H4 (cell line): ENCODE measurements at places on chromosomes 4 and X. TPM values are rescaled to one million over a fixed set of nuclear protein-coding genes. Genes with fewer than 3 reads are reported as not detected.
A peak's percentile ranks its signal among the peaks of the same experiment; 100 is the strongest.

GRCh38 chr4:171035909-171036308 is 777.3 kb upstream of the GALNTL6 start:
- no peak for DNase-seq

DNA sequence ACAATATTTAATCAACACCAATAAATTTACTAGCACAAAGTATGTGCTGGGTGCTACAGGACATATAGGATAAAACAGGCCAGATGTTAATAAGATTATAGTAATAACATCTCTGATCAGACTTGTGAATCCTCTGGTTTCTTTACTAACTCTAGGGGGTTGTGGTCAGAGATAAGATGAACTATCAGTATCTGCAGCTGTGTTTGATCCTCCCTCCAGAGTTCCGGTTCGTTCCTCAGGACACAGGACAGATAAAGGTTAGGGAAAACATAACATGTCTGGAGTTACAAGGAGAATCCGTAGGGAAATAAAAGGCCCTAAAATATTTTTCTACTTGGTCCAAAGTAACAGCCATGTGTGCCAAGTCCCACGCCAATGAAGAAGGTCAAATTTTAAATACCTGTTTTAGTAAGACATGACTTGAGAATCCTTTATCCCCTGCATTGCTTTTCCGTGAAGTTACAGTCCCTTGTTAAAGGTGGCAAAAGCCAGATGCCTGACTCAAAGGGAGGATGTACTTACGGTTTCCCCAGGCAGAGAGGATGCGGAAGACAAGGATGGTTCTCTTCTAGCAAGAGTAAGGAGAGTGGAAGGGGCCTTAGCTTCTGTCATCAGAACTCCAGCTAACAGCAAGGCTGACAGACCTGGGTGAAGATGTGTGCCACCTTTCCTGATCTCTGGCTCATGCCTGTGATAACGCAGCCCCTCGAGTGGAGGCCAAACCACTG is 44.4 kb downstream of the KIAA0232 start:
- DNase-seq = no peak

COX7B2 gene
- total RNA-seq = not detected in 2 replicates

DNA sequence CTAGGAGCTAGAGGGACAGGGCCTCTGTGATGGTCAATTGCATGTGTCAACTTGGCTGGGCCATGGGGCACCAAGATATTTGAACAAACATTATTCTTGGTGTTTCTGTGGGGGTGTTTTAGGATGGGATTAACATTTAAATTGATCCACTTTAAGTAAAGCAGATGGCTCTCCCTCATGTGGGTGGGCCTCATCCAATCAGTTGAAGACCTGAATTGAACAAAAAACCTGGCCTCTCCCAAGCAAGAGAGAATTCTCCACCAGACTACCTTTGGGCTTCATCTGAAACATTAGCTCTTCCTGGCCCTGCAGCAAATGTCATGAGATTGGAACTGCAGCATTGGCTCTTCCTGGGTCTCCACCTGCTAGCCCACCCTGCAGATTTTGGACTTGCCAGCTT is 207.1 kb upstream of the ATP6AP2 start:
- DNase-seq = no peak

- DNase-seq = peak; percentile 19
Measured at GRCh38 chrX:70454441-70455365, 10.1 kb downstream of the DLG3 start.

GRCh38 chr4:76811604-76812412 is 86.1 kb downstream of the SOWAHB start:
- DNase-seq = no peak

DNA sequence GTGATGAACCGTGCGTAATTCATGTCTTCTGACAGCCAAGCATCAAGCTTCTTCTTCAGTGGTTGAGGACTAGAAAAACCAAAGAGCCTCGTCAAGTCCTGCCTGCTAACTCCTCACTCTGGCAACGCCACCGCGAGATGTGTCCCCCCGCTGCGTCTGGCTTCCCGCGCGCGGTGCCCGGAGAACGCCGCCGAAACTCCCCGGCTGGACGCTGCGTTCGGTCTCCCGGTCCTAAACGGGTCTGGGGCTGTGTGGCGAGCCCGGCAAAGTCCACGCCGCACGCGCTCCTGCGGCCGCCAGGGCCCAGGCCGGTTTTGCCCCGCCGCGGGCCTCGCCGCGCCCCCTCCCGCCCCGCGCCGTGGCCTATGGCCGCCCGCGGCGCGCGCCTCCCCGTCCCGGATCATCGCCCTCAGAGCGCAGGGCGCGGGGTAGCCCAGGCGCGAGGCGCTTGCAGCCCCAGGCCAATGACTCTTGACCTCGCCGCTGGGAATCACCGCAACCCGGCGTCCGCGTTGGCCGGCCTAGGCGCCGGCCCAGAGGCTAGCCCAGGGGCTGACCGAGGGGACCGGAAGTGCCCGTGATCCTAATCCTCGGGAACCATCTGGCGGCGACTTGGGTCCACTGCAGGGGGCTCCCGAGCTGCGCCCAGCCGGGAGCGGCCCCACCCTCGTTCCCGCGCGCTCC is at the start of gene AADAT:
TSS of gene AADAT (minus strand) at position 289 of the 684 bp plus-strand sequence. CDS start at position 23, 266 bp downstream.
- DNase-seq = peak; percentile 61

BEX5 gene
- 1.3 TPM in 1 of 2 replicates, not detected in the other for total RNA-seq

PTTG2 gene
- not detected in 2 replicates for total RNA-seq

FAM149A gene
- 1.4 and 2.2 TPM in 2 replicates for total RNA-seq

SSX2B gene
- total RNA-seq = 2.3 and 2.7 TPM in 2 replicates

GAGE1 gene
- total RNA-seq = not detected in 2 replicates

DNA sequence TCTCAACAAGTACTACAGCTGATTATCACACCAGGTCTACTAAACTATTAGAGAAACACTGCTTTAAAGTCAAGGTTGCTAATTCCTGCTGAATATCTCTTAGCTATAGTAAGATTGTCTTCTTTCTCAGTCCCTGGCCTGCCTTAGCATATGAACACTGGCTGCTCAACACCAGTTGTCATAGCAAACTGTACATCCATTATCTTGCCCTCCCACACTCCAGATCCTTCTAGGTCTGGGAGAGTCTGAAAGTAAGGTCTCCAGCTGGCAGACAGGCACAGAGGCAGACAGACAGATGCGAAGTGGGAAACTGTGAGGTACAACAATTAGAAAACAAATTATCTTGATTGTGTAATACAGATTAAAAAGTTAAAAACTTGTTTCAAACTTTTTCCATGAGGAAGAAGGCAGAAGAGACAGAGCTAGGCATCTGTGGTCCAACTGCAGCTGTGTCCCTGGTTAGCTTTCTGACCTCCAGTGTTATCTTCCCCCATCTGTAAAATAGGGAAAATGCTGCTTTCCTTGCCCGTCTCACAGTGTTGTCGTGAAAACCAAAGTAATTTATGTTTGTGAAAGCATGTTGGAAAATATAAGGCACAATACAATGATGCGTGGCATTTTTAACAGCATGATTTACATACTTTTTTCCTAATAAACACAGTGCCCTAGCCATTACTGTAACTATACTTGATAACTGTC is 133.8 kb downstream of the KLHL13 start:
- no peak for DNase-seq
